CD8-positive, alpha-beta memory T cell (primary cell): ENCODE measurements at places on chromosomes 2 and 18. TPM values are rescaled to one million over a fixed set of nuclear protein-coding genes. Genes with fewer than 3 reads are reported as not detected.

DNA sequence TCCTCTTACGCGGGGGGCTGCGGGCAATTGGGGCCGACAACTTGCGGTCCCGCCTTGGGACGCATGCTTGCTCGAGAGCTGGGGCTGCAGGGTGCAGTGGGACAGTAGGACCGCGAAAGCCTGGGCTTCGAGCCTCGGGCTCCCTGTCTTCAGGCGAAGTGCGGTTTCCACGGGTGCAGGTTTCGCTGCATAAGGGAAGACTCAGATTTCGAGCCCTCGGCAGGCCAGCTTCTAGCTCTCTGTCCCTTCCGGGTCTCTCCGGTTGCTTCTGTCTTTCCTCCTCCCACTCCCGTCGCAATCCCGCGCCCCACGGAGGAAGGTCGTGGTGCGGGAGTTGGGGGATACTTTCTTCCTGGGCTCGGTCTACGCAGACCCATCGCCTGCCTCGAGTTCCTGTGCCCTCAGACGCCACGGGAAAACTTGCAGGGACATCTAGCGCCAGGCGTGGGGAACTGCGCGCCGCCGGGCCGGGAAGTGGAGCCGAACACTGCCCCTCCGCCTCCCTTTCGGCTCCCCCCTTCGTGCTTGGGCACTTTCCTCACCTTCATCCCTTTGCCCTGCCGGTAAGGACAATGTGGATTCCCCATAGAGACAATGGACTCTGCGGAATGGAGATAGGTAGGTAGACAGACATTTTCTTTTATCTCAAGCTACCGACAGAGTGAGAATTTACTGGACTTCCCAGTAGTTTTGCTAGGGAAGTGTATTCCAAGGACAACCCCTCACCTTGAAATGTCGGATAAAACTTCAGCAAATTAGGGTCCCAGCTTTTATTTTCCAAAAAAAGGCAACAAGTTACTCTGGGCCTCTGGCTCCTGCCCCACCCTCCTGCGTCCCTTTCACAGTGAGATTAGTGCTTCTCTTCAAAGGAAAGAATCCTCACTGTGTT, 4.2 kb upstream of the HOXD13 start:
- peaks cover 91% of the 10 kb centered on the region for H3K27me3 ChIP-seq
- H3K4me3 ChIP-seq, result no peak overlapping the region
- DNase-seq, result no peak
- no peaks in the 10 kb centered on the region for H3K4me1 ChIP-seq
- H3K27ac ChIP-seq, result no peak overlapping the region
- no peaks in the 10 kb centered on the region for H3K36me3 ChIP-seq

DNA sequence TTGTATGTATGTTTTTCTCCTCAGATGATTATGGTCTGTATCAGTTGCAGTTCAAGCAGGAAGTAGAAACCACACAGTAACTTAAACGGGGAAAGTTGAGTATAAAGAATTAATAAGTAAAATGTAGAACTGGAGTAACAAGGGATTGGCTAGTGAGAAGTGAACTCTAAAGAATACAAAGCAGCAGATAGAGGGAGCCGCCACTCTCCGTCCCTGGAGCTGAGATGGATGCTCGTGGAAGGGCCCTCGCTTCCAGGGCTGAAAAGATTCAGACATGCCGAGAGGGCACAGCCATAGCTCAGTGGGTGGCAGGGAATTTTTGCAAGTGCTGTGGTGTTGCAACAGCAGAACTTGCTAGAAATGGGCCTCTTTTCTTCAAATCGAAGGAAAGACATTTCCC, 155.8 kb downstream of the COL6A3 start:
- H3K27me3 ChIP-seq, result peaks cover 4% of the 10 kb centered on the region
- DNase-seq, result no peak
- no peaks in the 10 kb centered on the region for H3K4me1 ChIP-seq

- H3K4me1 ChIP-seq, result no peaks in the 10 kb centered on the region
- H3K27ac ChIP-seq, result no peak overlapping the region
- no peak for DNase-seq
- no peak overlapping the region for H3K4me3 ChIP-seq
- no peaks in the 10 kb centered on the region for H3K27me3 ChIP-seq
Observed at GRCh38 chr2:67854103-67854743, 208.6 kb downstream of the C1D start.

DNA sequence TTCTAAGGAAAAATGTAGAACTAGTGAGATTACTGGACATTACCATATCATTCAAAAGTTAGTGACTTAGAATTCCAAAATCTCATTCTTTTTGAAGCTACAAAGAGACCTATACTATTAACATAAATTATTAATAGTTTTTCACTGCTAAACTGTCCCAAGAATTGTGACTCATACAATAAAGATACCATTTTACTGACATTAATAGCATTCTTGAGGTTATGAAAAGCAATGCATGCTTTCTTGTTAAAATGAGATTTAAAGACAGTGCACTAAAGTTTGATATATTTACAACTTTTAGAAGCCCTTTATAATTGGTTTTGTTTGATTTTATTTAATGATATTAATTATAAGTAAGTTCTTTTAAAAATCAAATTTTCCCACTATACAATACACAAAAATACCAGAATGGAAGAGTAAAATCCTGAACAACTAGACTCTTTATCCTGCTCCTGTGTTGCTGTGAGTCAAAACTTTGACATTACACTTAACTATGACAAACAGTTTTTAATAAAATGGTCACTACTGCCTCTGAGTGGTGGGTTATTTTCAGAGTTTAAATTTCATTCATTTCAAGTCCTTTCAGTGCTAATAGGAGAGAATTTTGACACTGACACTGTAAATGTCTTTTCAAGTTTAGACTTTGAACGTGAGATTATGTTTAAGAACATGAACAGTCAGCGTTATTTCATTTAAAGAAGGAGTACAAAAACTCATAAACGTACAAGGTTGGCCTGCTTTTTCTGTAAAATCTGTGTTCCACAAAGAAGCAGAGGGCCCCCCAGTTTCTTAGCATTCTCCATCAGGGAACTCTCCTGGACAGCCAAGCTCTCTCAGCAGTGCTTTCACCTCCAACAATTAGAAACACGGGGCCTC, 54.5 kb downstream of the FAM124B start:
- no peak for DNase-seq
- H3K27me3 ChIP-seq, result no peaks in the 10 kb centered on the region
- no peak overlapping the region for H3K27ac ChIP-seq
- H3K4me3 ChIP-seq, result no peak overlapping the region

DNA sequence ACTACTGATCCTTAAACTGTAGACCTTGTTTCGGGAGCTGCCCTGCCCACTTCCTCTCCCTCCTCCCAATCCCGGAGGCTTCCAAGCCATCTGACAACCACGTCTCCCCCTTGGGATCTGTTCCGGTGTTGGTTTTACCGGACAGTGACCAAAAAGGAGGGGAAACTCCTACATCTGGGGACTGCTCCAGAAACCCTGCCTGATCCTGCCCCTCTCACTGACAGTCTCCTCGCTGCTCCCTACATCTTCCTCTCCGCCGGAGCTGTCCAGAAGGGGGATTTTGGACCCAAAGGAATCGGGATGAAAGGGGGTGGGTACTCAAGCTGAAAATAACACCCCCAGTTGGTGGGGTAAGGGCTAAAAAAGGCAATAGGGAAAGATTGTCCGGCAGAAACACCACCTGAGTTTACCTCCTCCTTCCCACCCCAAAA, 1.5 kb downstream of the INO80D start:
- no peaks in the 10 kb centered on the region for H3K36me3 ChIP-seq
- H3K4me1 ChIP-seq, result peaks cover 26% of the 10 kb centered on the region
- peak overlapping the region; percentile 85 for H3K27ac ChIP-seq
- peak; percentile 28 for DNase-seq

Gene EFEMP1
- not detected for total RNA-seq

Gene HK2
- 54.5 TPM for total RNA-seq
